ENCODE measurements at places on chromosomes 6 and 20. TPM values are rescaled to one million over a fixed set of nuclear protein-coding genes. Genes with fewer than 3 reads are reported as not detected.

DNA sequence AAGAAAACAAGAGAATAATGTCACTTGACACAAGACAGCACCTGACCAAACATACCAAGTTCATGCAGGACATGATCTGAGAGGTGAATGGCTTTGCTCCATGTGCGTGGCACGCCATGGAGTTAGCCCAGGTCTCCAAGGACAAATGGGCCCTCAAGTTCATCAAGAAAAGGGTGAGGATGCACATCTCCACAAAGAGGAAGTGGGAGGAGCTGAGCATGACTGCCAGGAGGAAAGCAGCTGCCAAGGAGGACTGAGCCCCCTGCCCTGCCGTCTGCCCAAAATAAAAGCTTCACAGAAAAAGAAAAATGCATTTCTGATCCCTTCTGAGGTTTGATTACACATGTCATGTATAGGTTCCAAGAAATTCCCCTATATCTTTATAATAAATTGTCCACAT, 82.0 kb upstream of the TSHZ2 start:
- H3K36me3 ChIP-seq, result no peaks in the 10 kb centered on the region
- no peak for DNase-seq

GRCh38 chr6:54598787-54599313, 247.7 kb upstream of the FAM83B start:
- DNase-seq, result no peak
- H3K27me3 ChIP-seq, result no peaks in the 10 kb centered on the region
- H3K4me3 ChIP-seq, result no peak overlapping the region

DNA sequence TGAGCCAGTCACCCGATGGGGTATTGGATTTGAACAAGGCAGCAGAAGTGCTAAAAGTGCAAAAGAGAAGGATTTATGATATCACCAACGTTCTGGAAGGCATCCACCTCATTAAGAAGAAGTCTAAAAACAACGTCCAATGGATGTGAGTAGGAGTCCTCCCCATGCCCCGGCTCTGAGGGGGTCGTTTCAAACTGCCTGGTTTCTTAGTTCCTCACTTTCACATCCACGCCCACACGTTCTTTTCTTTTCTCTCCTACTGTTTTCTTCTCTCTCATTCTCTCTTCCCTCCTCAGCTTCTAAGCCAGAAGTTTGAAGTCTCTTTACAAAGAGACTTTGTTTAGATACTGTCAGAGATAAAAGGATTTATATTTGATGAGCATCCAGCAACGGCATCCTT, 53.0 kb upstream of the CDKAL1 start:
- peak overlapping the region; percentile 32 for H3K27ac ChIP-seq
- no peak for DNase-seq
- no peaks in the 10 kb centered on the region for H3K4me1 ChIP-seq
- no peak overlapping the region for H3K4me3 ChIP-seq
- peaks cover 8% of the 10 kb centered on the region for H3K36me3 ChIP-seq

GRCh38 chr6:160358225-160359119, 10.3 kb downstream of the SLC22A3 start:
- no peaks in the 10 kb centered on the region for H3K36me3 ChIP-seq
- peaks cover 10% of the 10 kb centered on the region for H3K27me3 ChIP-seq
- no peak overlapping the region for H3K27ac ChIP-seq
- no peaks in the 10 kb centered on the region for H3K4me1 ChIP-seq
- no peak for DNase-seq

Gene SLC35D3
- not detected for polyA plus RNA-seq

Gene C20orf144
- not detected for polyA plus RNA-seq

DNA sequence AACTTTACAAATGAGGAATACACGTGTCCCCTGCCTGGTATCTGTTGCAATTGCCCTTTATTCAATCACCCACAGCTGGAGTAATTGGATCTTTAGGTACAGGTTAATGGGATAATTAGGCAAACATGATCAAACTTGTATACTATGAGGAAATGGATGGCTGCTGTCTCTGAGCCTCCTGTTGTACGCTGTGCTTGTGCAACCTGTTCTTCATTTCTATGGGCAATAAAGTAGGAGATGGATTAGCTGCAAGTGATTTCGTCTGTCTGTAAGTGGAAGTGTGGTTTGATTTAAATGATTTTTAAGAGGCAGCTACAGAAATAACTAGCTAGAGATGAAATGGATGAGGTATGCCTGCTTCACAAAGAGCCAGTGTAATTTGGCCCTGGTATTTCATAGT, 474.1 kb downstream of the RNF144B start:
- no peaks in the 10 kb centered on the region for H3K4me1 ChIP-seq
- no peaks in the 10 kb centered on the region for H3K36me3 ChIP-seq
- H3K27me3 ChIP-seq, result no peaks in the 10 kb centered on the region
- DNase-seq, result no peak

Gene MYLK2
- polyA plus RNA-seq, result not detected

- DNase-seq, result no peak
- no peak overlapping the region for H3K4me3 ChIP-seq
- H3K4me1 ChIP-seq, result no peaks in the 10 kb centered on the region
- H3K27ac ChIP-seq, result no peak overlapping the region
- peaks cover 40% of the 10 kb centered on the region for H3K27me3 ChIP-seq
- no peaks in the 10 kb centered on the region for H3K36me3 ChIP-seq
Measured at GRCh38 chr6:4667591-4667990, 108.6 kb upstream of the CDYL start.

- H3K36me3 ChIP-seq, result peaks cover 7% of the 10 kb centered on the region
- no peak overlapping the region for H3K4me3 ChIP-seq
- peaks cover 23% of the 10 kb centered on the region for H3K4me1 ChIP-seq
- DNase-seq, result no peak
- H3K27ac ChIP-seq, result peak overlapping the region; percentile 57
- H3K27me3 ChIP-seq, result no peaks in the 10 kb centered on the region
Measured at GRCh38 chr6:149045404-149045803, 272.1 kb upstream of the TAB2 start.

DNA sequence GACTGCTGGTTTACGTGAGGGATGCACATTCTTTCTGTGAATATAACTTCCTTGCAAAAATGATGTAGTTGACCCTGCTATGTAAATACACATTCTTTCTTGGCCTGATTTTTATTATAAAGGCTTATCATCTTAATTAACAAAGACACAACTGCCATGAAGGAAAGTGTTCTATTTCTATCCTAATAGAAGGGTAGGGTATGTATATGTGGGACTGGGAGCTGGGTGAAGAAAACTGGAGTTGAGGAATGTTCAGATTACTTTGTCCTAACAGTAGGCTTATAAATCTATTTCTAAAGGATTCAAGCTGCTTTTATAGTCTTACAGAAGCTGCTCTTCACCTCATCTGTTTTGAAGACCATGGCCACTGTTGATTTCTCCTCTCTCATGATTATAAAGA, 76.5 kb upstream of the RGS17 start:
- no peaks in the 10 kb centered on the region for H3K27me3 ChIP-seq
- no peaks in the 10 kb centered on the region for H3K4me1 ChIP-seq
- H3K4me3 ChIP-seq, result no peak overlapping the region
- no peaks in the 10 kb centered on the region for H3K36me3 ChIP-seq
- DNase-seq, result no peak

GRCh38 chr6:97120511-97120910, 162.5 kb downstream of the MMS22L start:
- no peak for DNase-seq
- H3K36me3 ChIP-seq, result peaks cover 20% of the 10 kb centered on the region
- H3K4me3 ChIP-seq, result no peak overlapping the region
- no peak overlapping the region for H3K27ac ChIP-seq
- H3K27me3 ChIP-seq, result peaks cover 17% of the 10 kb centered on the region

DNA sequence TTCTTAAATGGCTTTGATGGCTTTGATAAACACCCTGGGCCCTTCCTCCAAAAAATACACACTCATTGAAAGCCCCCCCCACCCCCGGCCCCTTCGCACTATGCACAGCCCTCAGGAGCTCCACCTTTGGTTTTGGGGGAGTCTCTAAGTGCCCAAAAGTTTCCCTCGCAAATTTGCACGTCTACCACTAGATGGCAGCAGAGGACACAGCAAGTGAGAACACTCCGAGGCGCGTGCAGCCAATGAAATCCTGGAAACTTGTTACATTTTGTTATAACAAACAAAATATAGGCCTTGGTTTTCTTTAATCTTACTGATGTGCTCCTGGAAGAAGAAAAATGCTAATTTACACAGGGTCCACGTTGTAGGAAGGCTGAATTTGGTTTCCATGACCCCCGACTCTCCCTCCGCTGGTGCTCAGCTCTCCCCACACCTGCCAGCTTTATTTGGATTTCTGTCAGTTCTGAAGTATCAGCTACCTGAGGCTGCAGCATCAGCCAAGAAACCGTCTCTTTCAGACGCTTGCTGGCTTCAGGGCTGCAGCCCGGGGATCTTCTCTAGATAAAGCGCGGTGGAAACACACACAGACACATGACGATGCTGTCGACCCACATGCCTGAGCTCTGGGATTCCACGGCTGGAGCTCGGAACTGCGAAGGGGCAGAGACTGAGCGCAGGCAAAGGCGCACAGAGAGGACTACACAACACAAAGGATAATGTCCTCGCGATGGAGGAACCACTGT, 148.3 kb upstream of the RPS6KA2 start:
- DNase-seq, result peak; percentile 64
- H3K4me1 ChIP-seq, result peaks cover 4% of the 10 kb centered on the region
- H3K36me3 ChIP-seq, result no peaks in the 10 kb centered on the region
- no peak overlapping the region for H3K27ac ChIP-seq
- H3K4me3 ChIP-seq, result no peak overlapping the region

GRCh38 chr20:58102261-58102660, 126.2 kb downstream of the ANKRD60 start:
- DNase-seq, result no peak
- H3K4me1 ChIP-seq, result no peaks in the 10 kb centered on the region
- no peak overlapping the region for H3K27ac ChIP-seq
- no peaks in the 10 kb centered on the region for H3K27me3 ChIP-seq

Gene C6orf15
- polyA plus RNA-seq, result not detected

- H3K27me3 ChIP-seq, result peaks cover 28% of the 10 kb centered on the region
- H3K36me3 ChIP-seq, result no peaks in the 10 kb centered on the region
- no peak overlapping the region for H3K27ac ChIP-seq
- H3K4me1 ChIP-seq, result no peaks in the 10 kb centered on the region
Measured at GRCh38 chr20:46642265-46642968, 8.8 kb downstream of the SLC13A3 start.

Gene MAN1A1
- polyA plus RNA-seq, result 17.7 TPM

GRCh38 chr20:49724408-49725223, 10.9 kb upstream of the B4GALT5 start:
- no peak overlapping the region for H3K27ac ChIP-seq
- peaks cover 15% of the 10 kb centered on the region for H3K4me1 ChIP-seq
- H3K36me3 ChIP-seq, result no peaks in the 10 kb centered on the region
- no peak overlapping the region for H3K4me3 ChIP-seq
- peak; percentile 43 for DNase-seq

DNA sequence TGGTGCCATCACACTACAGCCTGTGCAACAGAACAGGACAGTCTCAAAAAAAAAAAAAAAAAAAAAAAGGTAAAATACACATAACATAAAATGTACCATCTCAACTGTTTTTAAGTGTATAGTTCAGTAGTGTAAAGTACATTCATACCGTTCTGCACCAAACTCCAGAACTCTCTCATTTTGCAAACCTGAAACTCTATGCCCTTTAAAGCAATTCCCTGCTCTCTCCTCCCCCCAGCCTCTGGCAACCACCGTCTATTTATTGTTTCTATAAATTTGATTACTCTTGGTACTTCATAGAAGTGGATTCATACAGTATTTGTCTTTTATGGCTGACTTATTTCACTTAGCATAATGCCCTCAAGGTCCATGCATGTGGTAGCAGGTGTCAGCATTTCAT, 12.9 kb downstream of the RIPOR2 start:
- peaks cover 43% of the 10 kb centered on the region for H3K36me3 ChIP-seq
- no peak for DNase-seq
- H3K4me1 ChIP-seq, result peaks cover 76% of the 10 kb centered on the region
- no peaks in the 10 kb centered on the region for H3K27me3 ChIP-seq
- peak overlapping the region; percentile 81 for H3K4me3 ChIP-seq
- peak overlapping the region; percentile 86 for H3K27ac ChIP-seq

Gene THEMIS
- polyA plus RNA-seq, result 0.24 TPM

- H3K27ac ChIP-seq, result no peak overlapping the region
- no peaks in the 10 kb centered on the region for H3K36me3 ChIP-seq
- H3K27me3 ChIP-seq, result no peaks in the 10 kb centered on the region
- H3K4me1 ChIP-seq, result peaks cover 8% of the 10 kb centered on the region
- no peak for DNase-seq
Measured at GRCh38 chr6:36455486-36456027, 12.8 kb downstream of the KCTD20 start.

- no peaks in the 10 kb centered on the region for H3K4me1 ChIP-seq
- no peak overlapping the region for H3K4me3 ChIP-seq
- no peaks in the 10 kb centered on the region for H3K36me3 ChIP-seq
- no peak for DNase-seq
Measured at GRCh38 chr20:63027221-63027921, 20.6 kb upstream of the BHLHE23 start.

Data from naive B cell (primary cell).